CD4-positive, CD25-positive, alpha-beta regulatory T cell (primary cell): ENCODE measurements at places on chromosomes 5 and 9. TPM values are rescaled to one million over a fixed set of nuclear protein-coding genes. Genes with fewer than 3 reads are reported as not detected.

- no peak overlapping the region for H3K4me3 ChIP-seq
- peaks cover 4% of the 10 kb centered on the region for H3K27me3 ChIP-seq
- no peaks in the 10 kb centered on the region for H3K36me3 ChIP-seq
- H3K27ac ChIP-seq = no peak overlapping the region
- no peak for DNase-seq
Measured at GRCh38 chr5:100516285-100516684, 18.9 kb upstream of the FAM174A start.

DNA sequence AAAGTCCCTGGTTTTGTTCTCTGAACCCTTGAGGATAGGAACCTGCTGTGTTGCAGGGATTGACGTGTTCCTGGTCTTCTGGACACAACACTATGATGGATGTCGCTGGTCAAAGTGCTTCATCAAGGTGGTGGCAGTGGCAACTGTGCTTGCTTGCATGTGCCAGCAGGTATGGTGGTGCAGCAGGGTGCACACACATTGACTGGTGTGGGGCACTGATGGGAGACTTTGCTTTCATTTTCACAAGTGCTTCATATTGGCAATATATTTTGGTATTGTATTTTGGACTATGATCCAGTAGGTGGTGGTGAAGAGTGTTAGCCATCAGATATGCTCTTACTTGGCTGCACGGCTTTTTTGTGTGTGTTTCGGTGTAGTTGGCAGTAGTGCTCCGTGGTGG is 479.8 kb upstream of the CTNND2 start:
- H3K27ac ChIP-seq = no peak overlapping the region
- H3K27me3 ChIP-seq = no peaks in the 10 kb centered on the region
- H3K4me1 ChIP-seq = no peaks in the 10 kb centered on the region
- H3K4me3 ChIP-seq = no peak overlapping the region

DNA sequence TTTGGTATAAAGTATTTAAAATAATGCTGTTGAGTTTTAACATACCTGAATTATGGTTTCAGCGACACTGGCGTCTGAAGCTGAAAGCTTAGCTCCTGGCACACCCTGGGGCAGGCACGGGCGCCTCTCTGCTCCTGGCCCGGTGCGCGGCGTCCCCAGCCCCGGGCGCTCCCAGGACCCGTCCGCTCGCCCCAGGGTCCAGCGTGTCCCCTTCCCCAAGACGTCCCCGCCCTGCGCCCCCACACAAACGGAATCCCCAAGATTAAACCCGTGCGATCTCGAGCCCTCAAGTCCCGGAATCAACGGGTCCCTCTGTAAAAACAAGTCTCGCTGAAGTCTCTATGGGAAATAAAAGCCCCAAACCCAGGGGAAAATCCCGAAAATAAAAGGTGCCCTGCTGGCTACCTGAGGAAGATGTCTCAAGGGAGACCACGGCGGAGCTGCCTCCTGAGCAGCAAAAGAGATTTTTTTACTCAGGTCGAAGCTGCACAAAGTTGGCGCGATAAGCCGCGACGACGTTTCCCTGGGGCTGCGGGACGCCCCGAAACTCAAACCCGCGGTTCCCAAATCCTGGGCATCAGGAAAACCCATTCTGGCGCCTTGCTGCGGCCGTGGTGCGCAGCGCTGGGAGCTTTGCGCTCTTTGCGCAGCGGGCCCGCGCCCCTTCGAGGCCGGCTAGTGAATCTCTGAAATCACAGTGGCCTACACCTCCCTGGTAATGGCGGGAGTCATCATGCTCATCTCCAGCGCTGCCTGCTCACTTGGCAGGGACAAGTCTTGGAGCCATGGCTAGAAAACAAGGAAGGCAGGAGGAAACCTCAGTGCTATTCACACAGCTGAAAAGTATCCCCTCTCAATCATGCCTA is 6.3 kb upstream of the IFNA8 start:
- no peak overlapping the region for H3K27ac ChIP-seq
- DNase-seq = no peak
- no peak overlapping the region for H3K4me3 ChIP-seq
- no peaks in the 10 kb centered on the region for H3K36me3 ChIP-seq
- H3K27me3 ChIP-seq = peaks cover 36% of the 10 kb centered on the region
- H3K4me1 ChIP-seq = no peaks in the 10 kb centered on the region

DNA sequence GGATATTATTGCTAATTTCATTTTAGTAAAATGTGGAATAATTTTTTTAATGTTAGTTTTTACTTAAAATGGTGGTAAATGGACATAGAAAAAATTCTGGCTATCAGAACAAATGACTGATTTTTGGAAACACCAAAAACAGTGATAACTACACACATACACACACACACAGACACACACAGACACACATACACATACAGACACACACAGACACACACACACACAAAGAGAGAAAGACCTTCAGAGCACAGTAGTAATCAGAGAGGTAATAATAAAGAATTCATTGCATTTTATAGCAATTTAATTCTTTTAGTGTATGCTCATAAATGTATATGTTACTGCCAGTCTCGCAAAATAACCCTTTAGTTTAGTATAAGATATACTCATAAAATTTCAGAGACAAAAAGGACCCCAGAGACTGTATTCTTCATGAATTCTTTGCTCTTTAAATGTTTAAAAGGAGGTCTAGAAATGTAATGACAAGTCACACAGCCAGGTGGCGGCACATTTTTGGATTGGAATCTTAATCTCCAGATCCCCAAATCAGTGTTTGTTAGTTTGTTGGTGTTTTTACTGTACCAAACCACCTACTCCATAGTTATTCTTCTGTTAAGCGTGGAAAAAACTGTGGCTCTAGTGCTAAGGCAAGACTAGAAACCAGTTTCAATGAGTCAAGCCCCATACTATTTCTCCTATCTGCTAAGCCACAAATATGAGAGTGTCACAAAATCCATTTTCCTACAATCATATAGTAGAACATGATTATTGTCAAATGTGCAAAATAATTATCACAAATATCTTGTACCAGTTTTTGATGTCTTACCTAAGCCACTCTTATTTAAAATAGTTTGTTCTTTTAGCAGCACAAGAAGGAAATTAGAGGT is 109.9 kb downstream of the EDIL3 start:
- H3K27me3 ChIP-seq = no peaks in the 10 kb centered on the region
- H3K4me3 ChIP-seq = no peak overlapping the region
- no peaks in the 10 kb centered on the region for H3K4me1 ChIP-seq
- no peak for DNase-seq
- no peak overlapping the region for H3K27ac ChIP-seq

GRCh38 chr5:116652903-116653302 is 78.3 kb upstream of the SEMA6A start:
- H3K4me1 ChIP-seq = no peaks in the 10 kb centered on the region
- no peaks in the 10 kb centered on the region for H3K36me3 ChIP-seq
- H3K4me3 ChIP-seq = no peak overlapping the region
- H3K27ac ChIP-seq = no peak overlapping the region
- DNase-seq = no peak

DNA sequence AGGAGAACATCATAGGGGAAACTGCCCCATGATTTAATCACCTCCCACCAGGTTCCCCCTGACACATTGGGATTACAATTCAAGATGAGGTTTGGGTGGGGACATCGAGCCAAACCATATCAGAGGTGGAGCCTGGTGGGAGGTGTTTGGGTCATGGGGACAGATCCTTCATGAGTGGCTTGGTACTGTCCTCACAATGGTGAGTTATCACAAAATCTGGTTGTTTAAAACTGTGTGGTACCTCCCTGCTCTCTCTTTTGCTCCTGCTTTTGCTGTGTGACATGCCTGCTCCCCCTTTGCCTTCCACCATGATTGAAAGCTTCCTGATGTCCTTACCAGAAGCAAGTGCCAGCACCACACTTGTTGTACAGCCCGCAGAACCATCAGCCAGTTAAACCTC is 16.2 kb upstream of the ZFR start:
- H3K4me3 ChIP-seq = no peak overlapping the region
- no peaks in the 10 kb centered on the region for H3K4me1 ChIP-seq
- no peak for DNase-seq

GRCh38 chr9:132519033-132519432 is 63.4 kb upstream of the BARHL1 start:
- DNase-seq = no peak
- H3K27ac ChIP-seq = no peak overlapping the region
- H3K27me3 ChIP-seq = no peaks in the 10 kb centered on the region
- no peak overlapping the region for H3K4me3 ChIP-seq
- no peaks in the 10 kb centered on the region for H3K4me1 ChIP-seq
- H3K36me3 ChIP-seq = no peaks in the 10 kb centered on the region

SPATA31E1 gene
- not detected for total RNA-seq

GIN1 gene
- total RNA-seq = 2.3 TPM
